ENCODE measurements at places on chromosomes 11 and 22. TPM values are rescaled to one million over a fixed set of nuclear protein-coding genes. Genes with fewer than 3 reads are reported as not detected.

Gene DDIAS
- 0.49 TPM for total RNA-seq

Gene VPS37C
- 39.9 TPM for total RNA-seq

Gene MS4A6E
- 1.3 TPM for total RNA-seq

Gene SAA4
- not detected for total RNA-seq

Gene PAX6
- not detected for total RNA-seq

Gene AIFM3
- 1.0 TPM for total RNA-seq

Gene GSTT2
- total RNA-seq = not detected

Gene ACRV1
- not detected for total RNA-seq

Gene MPEG1
- total RNA-seq = 27.0 TPM

Gene C11orf42
- total RNA-seq = not detected

Gene LGALS12
- total RNA-seq = 0.84 TPM

Gene TCIRG1
- 173 TPM for total RNA-seq

Gene PSMD13
- 80.9 TPM for total RNA-seq

Gene E2F8
- total RNA-seq = 0.63 TPM

Gene LDLRAD3
- total RNA-seq = 19.6 TPM

DNA sequence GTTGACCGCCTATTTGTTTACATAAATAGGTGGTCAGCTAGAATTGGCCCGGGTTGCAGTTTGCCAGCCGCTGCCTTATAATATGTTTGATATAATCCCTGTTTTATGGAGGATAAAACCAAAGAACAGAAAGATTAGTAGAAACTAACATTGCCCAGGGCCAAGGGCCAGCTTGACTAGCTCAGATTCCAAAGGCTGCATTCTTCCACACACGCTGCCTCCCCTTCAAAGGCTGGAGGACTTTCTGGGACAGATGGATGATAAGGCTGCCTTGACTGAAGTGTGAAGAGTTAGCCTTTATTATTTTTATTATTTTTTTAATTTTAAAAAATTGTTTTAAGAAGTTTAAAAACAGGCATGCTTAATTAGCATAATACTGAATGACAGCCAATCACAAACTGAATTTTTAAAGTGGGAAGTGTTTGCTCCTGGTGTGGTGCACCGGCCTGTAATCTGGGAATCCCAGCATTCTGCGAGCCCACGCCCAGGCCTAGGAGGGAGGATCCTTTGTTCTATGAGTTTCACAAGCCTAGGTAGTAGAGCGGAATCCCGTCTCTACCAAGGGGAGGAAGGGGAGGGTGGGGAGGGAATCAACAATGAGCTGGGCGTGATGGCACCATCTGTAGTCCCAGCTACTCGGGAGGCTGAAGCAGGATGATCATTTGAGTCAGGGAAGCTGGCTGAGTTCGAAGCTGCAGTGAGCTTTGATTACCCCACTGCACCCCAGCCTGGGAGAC, 114.9 kb downstream of the NAV2 start:
- DNase-seq = no peak

- DNase-seq = no peak
These were observed 102.2 kb downstream of the FAM168A start for GRCh38 chr11:73495731-73496130.

DNA sequence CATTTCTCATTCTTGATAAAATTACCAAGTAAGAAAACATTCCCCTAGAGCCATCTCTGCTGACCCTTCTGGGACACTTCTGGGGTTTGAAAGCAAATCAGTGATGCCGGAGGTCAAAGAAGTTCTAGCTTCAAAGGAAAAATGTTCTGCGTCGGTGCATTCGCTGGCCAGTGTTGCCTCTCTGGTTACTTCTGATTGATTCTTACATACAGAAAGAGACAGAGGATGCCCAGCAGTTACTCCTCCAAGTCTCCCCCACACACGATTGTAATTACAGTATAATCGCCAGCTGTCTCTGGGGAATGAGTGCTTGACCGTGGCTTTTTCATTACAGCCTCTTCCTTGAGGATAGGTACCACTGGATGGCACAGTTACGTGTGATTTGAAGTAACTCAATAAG, 150.9 kb downstream of the SNX19 start:
- DNase-seq = no peak

- no peak for DNase-seq
These were observed 2.9 kb upstream of the MGAT3 start for GRCh38 chr22:39453765-39454378.

GRCh38 chr11:68966894-68967780, 13.6 kb downstream of the MRGPRD start:
- peak; percentile 10 for DNase-seq

DNA sequence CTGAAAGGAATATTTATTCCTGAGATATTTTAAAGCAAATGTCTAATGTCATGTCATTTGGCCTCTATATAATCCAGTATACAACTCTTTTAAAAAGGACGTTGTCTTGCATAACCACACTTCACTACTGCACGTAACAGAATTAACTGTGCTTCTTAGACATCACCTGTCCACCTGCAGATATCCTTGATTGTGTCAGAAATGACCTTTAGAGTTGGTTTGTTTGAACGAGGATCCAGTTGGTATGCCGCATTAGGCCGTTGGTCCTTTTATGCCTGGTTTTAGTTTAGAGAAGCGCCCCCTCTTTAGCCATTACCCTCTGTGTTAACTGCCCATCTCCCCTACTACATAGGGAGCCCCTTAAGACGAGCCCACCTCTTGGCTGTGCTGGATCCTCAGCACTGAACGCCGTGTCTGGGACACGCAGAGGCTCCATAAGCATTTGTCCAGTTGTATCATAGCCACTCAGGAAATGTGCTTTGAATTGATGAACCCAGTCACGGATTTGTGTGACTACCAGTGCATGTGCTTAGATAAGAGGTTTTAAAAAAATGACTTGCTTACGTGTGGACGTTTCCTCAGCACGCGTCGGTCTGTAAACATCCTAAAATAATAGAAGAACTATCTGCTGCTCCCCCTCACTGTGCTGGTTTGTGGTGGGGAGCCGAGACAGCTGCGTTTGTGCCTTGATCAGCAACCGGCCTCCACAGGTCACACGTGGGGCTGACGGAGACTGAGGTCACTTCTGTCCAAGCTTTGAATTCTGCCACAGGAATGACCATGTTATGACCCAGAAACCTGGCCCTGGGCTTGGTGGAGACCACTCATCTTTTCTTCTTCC, 4.0 kb downstream of the MICAL2 start:
- peak; percentile 68 for DNase-seq

- peak; percentile 45 for DNase-seq
These were observed 112.2 kb downstream of the CTTN start for GRCh38 chr11:70510571-70510970.

Measured in aorta (tissue), 5 donors.